ENCODE measurements at places on chromosomes 4 and X.

DNA sequence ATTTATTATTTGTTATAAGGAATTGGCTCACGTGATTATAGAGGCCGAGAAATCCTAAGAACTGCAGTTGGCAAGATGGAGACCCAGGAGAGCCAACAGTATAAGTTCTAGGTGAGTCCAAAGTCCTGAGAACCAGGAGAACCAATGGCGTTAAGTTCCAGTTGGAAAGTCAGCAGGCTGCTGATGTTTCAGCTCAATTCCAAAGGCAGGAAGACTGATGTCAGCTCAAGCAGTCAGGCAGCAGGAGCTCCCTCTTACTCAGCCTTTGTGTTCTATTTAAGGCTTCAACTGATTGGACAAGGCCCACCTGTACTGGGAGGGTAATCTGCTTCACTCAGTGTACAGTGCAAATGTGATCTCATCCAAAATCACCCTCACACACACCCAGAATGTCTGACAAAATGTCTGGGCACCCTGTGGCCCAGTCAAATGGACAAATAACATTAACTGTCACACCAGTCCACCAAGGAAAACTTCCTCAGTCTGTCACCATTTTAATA, 30.8 kb upstream of the TBL1X start:
- DNase-seq = no peak

- DNase-seq = no peak
These were observed 103.5 kb downstream of the RPA4 start for GRCh38 chrX:96987228-96987627.

DNA sequence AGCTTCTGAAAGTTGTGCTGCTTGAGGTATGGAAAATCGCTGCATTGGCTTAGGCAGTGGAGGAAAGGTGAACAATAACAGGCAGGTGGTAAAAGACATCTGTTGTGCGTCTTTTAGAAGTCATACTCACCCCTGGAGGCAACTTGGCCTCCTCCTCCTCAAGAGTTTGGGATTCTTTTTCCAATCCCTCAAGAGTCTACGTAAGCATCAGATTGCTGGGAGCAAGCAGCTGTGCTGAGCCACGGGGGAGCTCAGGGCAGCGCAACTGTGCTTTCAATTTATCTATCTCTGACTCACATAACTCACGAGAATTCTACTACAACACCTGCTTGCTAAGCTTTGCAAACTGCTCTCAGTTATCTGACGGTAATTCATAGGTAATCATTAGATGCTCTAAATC, 6.4 kb upstream of the RBMX2 start:
- no peak for DNase-seq

DNA sequence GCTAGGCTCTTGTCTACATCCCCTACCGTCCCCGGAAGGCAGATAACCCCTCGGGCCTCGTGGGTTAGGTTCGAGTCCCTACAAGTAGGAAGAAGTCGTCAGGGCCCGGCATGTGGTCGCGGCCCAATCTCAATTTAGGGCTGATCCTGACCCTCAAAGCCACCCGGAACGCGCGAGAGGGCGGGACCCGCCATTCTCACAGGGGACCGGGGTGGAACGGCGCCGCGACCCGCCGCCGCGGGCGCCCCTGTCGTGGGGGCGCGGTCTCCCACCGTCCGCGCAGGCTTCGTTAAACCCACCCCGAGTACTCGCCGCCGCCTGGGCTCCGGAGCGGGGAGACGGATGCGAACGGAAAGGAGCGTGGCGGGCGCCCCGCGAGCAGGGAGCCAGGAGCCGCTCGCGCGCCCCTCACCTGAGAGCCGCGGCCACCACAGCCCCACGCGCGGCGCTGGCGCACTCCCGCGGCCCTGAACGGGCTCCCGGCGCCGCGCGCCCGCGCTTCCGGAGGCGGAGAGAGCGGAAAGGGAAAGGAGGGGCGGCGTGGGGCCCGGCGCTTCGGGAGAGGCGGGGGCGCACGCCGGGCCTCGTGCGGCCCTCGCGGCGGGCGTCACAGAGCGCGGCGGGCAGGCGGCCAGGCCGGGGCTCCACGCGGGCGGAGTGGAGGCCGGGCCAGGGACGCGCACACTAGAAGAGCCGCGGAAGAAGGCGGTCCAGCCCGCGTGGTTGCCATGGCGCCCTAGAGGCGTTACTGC, at the start of gene CFAP97:
Gene CFAP97, minus strand, starts transcription at position 515 of the 752 bp plus-strand sequence. CDS start 12,804 bp downstream, outside the sequence.
- peak; percentile 87 for DNase-seq

DNA sequence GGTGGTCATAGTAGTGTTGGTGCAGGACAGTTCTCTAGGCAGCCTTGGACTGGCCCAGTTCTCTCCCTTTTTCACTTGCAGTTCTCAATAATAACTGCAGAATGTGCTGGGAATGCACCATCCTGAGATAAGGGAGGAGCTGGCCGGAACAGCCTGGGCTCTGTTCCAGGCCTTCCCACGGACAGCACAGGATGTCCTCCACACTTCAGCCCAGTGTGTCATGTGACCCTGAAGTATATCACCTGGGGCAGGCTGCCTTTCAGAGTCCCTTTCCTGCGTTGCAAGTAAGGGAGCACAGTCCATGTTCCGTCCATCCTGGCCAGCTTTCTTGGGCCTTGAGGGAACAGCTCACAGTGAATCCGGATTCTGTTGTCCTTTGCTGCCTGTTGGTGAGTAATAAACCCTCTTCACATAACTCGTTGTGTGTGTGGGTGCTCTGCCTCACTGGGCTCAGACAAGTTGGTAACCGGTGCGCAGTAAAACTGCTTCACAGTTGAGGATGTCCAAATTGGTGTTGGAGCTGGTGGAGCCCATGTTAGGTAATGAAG, 32.3 kb upstream of the BBS12 start:
- no peak for DNase-seq

- no peak for DNase-seq
These were observed 45.6 kb downstream of the GLUD2 start for GRCh38 chrX:121093011-121093410.

GRCh38 chrX:96372313-96373046, 312.2 kb upstream of the DIAPH2 start:
- DNase-seq = no peak

GRCh38 chrX:120755066-120755846, 120.4 kb downstream of the CT47B1 start:
- DNase-seq = no peak

GRCh38 chr4:38788317-38788716, 5.5 kb upstream of the TLR10 start:
- DNase-seq = no peak

DNA sequence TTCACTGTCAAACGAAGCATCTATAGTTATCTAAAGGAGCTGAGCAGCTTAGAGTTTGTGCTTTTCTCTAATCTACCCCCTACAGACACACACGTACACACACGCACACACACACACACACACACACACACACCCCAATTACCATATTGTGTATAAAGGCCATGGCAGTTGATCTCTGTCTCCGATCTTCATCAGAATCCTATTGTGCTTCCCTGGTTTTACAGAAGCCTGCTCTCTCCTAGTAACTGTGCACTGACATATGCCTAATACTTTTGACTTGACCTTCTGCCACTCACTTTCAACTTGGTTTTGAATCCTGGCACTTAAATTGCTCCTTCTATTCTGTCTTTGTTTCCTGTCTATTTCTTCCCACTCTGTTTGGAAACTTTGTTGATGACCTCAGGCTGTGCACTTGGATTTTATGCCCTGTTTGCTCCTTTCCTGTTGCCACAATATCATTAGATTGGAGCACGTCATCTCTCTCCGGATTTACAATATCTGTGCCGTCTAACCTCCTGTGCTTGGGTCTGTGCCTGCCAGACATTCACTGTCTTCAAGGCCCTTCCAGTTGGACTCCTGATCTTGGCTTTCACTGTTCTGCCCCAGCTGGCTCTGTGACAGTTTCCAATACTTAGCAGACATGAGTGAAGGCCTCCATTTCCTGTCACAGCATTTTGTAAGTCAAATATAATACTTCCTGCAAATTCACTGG, 928.1 kb downstream of the FAT4 start:
- DNase-seq = no peak

- no peak for DNase-seq
These were observed 26.0 kb upstream of the ENPEP start for GRCh38 chr4:110449947-110450346.

DNA sequence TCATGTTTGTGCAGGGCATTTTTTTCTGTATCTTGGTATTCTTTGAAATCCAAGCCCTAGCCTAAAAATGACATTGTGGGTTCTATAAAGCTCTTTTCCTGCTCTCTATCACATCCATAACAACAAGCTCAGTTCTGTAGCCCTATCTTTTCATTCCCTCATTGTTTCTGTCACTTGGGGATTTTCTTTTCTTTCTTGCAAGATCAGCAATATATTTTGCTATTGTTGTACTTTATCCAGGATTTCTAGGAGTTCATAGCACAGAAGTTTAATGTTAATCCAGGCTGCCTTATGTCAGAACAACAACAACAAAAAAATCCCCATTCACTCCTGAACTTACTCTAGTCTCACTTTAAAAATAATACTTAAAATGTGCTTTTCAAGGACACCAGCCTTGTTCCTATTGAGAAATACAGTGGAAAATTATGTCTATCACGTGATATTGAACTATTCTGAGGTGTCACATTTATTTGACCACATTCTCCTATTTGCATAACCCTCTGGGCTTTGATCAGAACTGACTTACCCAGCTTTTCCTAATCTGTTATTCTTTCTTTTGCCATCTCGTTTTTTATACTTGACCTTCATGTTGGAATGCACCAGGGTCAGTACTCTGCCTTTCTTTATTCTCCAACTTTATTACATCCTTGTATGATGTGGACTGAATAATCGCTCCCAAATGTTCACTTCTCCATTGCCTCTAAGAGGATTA, 112.8 kb downstream of the MAGEB5 start:
- DNase-seq = no peak

- no peak for DNase-seq
These were observed 243.4 kb downstream of the SCFD2 start for GRCh38 chr4:53122280-53123116.

DNA sequence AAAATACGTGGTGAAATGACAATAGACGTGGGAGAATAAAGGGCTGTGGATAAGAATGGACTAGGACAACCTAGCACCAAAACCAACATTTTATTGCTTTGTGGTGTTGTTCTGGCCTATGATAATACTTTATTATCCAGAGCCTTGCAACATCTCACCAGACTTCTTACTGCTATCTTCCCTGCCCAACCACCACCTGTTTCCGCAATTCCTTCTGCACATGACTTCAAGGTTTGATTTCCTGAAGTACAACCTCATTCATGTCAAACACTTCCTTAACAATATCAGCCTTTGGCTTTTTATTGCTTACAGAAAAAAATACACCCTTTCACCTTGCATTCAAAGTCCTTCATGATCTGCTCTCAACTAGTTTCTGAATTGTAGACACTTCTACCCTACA, 84.8 kb downstream of the RTL3 start:
- DNase-seq = no peak

DNA sequence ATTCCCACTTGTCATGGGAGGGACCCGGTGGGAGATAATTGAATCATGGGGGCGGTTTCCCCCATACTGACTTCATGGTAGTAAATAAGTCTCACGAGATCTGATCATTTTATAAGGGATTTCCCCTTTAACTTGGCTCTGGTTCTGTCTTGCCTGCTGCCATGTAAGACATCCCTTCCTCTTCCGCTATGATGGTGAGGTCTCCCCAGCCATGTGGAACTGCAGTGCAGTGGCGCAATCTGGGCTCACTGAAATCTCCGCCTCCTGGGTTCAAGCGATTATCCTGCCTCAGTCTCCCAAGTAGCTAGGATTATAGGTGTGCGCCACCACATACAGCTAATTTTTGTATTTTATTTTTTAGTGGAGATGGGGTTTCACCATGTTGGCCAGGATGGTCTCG, 2.9 kb downstream of the HPGDS start:
- no peak for DNase-seq

DNA sequence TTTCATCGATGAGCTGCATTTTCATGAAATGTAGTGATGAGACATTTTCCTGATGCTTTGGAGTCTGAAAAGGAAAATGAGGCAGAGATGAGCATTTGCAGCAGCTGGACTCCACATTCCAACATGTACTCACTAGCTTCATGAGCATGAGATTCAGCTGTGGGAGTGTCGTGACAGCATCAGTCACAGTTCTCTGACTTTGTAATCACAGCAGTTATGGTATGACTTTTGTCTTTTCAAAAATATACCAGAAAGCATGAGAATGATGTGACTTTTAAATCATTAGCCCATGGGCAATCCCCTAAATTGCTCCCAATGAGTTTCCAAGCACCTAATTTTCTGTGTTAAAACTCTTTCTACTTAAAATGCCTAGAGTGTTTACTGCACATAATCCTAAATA, 18.3 kb upstream of the MSL3 start:
- no peak for DNase-seq
